OCI-LY7 (cell line): ENCODE measurements at places on chromosomes 6 and 20.
A peak's percentile ranks its signal among the peaks of the same experiment; 100 is the strongest.

- no peak for DNase-seq
Observed at GRCh38 chr6:6633898-6634734, 45.6 kb downstream of the LY86 start.

GRCh38 chr6:1250489-1251197 is 61.3 kb upstream of the FOXQ1 start:
- DNase-seq = no peak

DNA sequence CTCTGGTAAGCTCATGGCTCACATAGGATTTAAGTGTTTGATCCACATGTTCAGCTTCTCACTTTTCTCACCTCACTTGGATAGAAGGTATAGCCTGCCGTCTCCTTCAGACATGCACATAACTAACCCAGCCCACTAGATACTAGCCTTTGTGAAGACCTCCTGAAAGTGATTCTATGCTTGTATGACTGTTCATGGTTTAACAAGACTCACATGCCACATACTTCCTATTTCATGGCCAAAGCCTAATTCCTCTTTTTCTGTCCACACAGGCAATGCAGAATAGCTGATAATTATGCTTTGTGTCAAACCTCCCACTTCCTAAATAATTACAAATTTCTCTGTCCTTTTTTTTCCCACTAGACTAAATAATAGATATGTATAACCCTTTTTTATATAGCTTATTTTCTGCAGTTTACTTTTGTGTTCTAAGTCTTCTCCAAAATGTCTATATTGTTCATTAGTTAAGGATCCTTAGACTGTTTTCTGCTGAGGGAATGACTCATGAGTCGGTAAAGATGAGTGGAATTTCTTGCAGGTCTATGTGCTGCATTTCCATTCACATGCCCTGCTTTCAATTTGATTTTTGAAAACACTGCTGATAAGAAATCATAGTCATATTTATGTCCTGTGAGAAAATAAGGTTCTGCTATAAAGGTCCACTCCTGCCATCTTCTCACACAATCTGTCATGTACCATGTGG is 43.0 kb downstream of the HDDC2 start:
- DNase-seq = no peak

DNA sequence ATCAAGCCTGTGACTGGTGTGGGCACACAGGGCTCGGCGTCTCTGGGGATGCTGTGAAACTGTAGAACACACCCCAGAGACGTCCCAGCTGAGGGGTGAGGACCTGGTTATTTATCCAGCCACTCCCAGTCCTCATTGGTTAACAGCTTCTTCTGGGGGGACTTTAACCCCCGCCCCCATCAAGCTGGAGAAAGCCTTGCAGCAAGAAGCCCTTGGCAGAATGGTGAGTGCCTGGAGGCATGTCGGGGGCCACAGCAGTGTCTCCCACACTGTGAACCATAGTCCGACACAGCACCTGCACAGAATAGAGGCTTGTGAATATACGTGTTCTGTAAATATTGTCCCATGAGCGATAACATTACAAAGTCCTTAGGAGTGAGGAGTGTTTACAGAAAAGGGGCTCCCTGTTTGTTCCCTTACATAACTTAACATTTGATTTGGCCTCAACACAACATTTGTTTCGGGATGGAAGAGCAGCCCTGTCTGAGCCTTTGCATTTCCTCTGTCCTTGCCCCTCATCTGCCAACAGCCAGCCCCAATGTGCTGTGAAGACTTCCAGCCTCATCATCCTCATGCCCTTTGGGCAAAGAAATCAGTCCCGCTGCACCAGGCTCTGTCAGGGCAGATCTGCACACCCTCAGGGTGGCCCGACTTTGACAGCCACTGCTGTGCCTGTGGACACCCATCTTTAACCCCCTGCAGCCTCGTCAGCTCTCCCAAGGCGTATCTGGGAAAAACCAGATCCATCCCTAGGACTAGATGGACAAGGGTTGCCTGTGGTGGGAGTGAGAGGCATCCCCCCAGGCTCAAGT is 2.2 kb upstream of the RRBP1 start:
- no peak for DNase-seq

DNA sequence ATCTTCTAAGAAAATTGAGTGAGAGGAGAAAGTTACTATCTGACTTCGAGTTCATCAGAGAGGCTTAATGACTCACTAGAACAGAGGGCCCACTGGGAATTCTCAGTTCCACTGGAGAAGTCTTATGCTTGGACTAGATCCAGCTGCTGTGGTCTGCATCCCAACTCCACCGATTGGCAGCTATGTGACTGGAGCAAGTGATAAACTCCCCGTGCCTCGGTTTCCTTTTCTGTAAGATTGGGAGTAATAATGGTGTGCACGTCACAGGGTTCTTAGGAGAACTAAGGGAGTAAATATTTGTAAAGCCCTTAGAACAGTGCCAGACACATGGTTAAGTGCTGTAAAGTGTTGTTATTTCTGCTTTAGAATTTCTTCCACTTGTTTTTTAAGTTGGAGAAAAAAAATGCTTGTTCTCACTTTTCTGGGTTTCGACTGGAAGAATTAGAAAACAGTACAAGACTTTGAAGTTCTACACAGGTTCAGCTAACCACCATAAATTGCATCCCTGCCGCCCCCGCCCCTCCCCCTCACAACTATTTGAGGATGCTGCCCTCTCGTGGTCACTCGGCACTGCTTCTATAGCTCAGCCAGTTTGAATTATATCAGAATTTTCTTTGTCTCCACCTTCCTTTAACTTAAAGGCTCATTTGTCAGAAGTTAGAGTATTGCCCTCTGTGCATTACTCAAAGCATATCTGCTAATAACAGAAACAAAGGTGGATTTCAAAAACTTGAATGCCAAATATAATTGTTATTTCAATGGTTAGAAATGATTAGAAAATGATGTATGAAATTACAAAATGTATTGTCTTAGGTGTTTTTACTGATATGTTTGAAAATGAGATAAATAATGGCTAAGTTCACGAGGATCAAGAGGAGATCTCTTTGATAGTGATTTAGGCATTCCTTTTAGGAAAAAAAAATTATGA is 95.0 kb upstream of the IFNGR1 start:
- DNase-seq = peak; percentile 81

DNA sequence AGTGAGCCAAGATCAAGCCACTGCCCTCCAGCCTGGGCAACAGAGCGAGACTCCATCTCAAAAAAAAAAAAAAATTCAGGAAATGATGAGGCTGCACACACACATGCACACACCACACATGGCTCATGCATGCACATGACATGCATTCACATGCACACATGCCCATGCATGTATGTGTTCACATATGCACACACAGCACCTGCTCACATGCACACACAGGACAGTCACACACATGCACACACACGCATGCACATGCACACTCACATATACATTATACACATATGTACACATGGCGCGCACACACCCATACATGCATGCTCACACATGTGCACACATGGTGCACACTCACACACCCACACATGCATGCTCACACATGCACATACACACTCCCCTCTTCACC is 22.5 kb downstream of the RIPOR3 start:
- DNase-seq = no peak

GRCh38 chr6:137136065-137136464 is 37.4 kb downstream of the IL22RA2 start:
- DNase-seq = no peak

GRCh38 chr6:157762636-157763035 is 60.4 kb upstream of the SNX9 start:
- peak; percentile 51 for DNase-seq

DNA sequence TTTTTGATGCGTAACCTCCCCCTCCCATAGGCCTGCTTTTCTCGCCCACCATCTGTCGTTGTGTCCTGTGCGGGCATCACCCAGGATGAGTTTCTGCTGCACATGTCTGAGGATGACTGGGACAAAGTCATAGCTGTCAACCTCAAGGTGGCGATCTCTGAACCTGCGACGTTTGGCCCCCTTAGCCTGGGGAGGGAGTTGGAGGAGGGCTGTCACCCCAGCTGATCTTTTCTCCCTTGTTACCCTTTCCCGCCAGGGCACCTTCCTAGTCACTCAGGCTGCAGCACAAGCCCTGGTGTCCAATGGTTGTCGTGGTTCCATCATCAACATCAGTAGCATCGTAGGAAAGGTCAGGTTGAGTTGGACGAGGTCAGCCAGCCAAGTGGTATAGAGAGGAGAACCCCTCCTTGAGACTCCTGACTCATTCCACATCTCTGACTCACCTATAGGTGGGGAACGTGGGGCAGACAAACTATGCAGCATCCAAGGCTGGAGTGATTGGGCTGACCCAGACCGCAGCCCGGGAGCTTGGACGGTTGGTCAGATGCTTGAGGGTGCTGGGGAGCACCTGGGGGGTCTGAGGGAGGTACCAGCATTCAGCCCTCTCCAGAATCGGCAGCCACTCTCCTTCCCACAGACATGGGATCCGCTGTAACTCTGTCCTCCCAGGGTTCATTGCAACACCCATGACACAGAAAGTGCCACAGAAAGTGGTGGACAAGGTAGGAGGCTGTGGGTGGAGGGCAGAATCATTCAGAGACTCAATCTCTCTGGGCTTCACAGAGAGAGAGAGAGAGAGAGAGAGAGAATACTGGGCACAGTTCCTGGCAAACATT is 954 bp downstream of the HSD17B8 start:
- peak; percentile 54 for DNase-seq

- no peak for DNase-seq
Observed at GRCh38 chr6:5499644-5500306, 238.5 kb downstream of the FARS2 start.

DNA sequence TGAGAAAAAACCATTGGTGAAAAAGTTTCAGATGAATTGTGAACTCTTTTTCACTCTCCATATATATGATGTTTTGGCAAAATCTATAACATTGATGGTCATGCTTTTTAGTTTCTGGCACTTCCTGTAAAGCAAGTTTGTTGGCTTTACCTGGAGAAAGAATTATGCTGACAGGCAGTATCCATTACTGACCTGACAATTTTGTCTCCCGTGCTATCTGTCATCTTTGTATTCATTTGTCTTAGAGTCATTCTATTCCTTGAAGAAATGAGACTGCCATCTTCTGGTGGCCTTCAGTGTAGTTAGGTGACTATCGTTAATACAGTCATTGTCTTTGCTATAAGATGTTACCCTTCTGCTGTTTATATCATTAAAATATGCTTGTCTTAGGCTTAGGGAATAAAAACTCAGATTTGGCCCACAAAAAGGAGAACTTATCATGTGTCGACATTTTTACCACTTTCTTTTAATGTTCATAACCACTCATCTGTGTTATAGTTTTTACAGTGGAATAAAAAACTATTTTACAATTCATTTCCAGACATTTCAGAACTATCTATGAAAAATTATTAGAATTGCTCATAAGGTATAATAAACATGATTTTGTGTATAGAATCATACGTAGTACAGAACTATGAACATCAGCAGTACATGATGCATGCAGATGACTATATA is 707.0 kb downstream of the EPM2A start:
- DNase-seq = peak; percentile 29

DNA sequence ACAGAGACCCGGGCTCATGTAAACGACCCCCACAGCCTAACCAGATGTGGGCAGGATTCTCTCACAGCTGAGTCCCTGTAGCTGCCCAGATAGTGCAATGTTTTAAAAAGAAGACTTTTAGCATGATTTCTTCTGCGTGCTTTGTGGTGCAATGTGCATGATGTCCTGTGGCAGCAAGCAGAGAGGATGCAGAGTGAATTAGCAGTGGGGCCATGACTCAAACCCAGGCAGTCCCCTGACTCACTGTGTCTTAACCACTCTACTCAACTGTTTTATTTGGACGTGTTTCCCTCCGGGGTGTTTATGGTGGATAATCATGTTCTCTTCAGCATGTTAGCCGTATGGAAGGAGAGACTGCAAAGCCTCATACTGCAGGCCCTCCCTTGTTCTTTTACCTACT is 247.9 kb downstream of the SLC24A3 start:
- no peak for DNase-seq

DNA sequence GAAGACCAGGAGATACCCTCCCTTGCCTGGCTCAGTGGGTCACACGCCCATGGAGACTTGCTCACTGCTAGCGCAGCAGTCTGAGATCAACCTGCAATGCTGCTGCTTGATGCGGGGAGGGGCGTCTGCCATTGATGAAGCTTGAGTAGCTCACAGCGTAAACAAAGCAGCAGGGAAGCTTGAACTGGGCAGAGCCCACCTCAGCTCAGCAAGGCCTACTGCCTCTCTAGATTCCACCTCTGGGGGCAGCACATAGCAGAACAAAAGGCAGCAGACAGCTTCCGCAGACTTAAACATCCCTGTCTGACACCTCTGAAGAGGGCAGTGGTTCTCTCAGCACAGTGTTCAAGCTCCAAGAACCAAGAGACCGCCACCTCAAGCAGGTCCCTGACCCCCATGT is 271.3 kb downstream of the ESR1 start:
- no peak for DNase-seq
